Activated CD8-positive, alpha-beta T cell treated with anti-CD3 and anti-CD28 coated beads for 36 hours (primary cell): ENCODE measurements at places on chromosomes 16 and 17. TPM values are rescaled to one million over a fixed set of nuclear protein-coding genes. Genes with fewer than 3 reads are reported as not detected.

DNA sequence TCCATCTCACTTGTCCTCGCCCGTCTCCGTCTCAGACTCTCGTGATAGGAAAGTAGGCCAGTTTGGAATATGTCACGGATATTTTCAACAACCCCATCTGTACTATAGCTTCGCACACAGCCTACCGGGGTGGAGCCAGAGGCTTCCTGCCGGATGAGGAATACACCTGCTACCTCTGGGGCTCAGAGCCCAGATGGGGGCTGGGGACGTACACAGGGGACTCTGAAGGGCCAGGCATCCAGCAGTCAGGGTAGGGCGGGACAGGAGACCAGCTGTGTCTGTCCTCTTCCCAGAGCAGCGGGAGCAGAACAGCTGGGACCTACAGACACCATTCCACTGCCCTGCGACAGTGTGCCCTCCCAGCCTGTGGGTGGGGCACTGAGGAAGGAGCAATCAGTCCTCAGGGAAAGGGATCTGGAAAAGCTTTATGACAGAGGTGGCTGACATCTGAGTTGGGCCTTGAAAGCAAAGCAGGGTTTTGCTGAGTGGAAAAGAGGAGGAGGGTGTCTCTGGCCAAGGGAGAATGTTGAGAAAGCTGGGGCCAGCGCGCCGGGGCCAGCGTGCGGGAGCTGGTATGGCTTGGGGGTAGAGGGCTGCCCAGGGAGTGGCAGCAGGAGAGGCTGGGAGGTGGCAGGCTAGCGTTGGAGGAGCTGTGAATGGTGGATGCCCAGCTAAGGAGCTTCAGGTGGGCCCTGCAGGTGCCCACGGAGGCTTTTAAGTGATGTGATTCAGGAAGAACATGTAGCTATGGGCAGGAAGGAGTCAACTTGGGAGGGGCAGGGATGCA, 11.5 kb upstream of the SRCIN1 start:
- H3K4me1 ChIP-seq = no peaks in the 10 kb centered on the region
- no peak overlapping the region for H3K27ac ChIP-seq
- DNase-seq = no peak
- no peak overlapping the region for H3K4me3 ChIP-seq

Gene KRT33A
- total RNA-seq = not detected

GRCh38 chr17:32976605-32977004, 15.0 kb upstream of the SPACA3 start:
- no peak for DNase-seq
- H3K27me3 ChIP-seq = peaks cover 8% of the 10 kb centered on the region
- no peak overlapping the region for H3K4me3 ChIP-seq
- no peak overlapping the region for H3K27ac ChIP-seq
- H3K36me3 ChIP-seq = no peaks in the 10 kb centered on the region
- no peaks in the 10 kb centered on the region for H3K4me1 ChIP-seq

DNA sequence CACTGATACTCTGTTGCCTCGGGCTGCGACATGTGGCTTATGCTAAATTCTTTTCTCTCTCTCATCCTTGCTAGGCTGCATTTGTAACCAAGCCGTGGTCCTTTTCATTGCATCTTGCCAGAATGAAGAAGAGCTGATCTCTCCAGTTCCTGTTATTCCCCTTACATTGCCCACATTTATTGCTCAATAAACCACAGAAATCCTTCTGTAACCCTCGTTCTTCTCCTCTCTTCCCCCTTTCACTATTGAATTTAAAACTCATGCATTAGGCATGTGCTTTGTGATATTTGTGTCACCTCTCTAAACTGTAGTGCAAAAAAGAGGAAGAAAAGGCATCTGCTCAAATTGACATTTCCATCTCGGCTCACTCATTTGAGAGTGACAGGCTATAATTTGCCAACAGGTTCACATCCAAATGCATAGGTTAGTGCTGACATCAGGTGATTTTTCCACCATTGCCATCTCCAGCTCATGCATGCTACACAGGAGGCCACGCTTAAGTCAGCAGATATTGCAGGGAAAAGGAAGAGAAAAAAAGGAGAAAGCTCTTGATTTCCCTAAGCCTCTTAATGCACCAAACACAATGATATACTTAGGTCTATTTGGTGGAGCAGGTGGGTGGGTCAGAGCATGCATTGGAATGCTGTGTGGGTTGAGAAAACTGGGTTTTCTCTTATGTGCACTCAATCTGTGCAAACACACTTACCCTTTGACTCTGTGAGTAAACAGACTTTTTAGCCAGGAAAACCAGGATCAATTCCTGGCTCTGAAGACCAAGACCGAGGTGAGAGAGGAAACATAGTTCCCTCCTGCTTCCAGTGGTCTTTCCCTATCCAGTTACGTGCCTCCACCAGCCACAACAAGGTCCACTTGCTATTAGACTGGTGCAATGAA, 642.7 kb downstream of the HS3ST4 start:
- DNase-seq = no peak
- H3K4me3 ChIP-seq = no peak overlapping the region
- H3K27me3 ChIP-seq = peaks cover 2% of the 10 kb centered on the region
- H3K36me3 ChIP-seq = no peaks in the 10 kb centered on the region

GRCh38 chr16:59013930-59014329, 279.8 kb upstream of the GOT2 start:
- H3K27ac ChIP-seq = no peak overlapping the region
- H3K4me1 ChIP-seq = no peaks in the 10 kb centered on the region
- H3K27me3 ChIP-seq = no peaks in the 10 kb centered on the region
- H3K4me3 ChIP-seq = no peak overlapping the region

DNA sequence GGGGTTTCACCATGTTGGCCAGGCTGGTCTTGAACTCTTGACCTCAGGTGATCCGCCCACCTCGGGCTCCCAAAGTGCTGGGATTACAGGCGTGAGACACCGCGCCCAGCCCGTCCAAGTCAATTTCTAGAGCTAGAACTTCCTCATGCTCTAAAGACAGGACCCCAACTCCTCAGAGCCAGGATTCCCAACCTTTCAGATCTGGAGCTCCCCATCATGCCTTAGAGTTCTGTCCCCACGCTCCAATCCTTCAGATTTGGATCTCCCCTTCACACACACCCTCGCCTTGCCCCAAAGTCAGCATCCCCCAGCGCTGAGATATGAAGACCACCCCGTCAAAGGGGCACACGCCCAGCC, 448 bp downstream of the KCTD19 start:
- peak overlapping the region; percentile 91 for H3K4me3 ChIP-seq
- no peak for DNase-seq
- H3K27ac ChIP-seq = peak overlapping the region; percentile 88
- no peaks in the 10 kb centered on the region for H3K36me3 ChIP-seq
- peaks cover 26% of the 10 kb centered on the region for H3K27me3 ChIP-seq

- peaks cover 21% of the 10 kb centered on the region for H3K27me3 ChIP-seq
- no peaks in the 10 kb centered on the region for H3K36me3 ChIP-seq
- no peak overlapping the region for H3K4me3 ChIP-seq
Measured at GRCh38 chr16:1877089-1877488, 5.1 kb upstream of the MEIOB start.

Gene CES1
- not detected for total RNA-seq

DNA sequence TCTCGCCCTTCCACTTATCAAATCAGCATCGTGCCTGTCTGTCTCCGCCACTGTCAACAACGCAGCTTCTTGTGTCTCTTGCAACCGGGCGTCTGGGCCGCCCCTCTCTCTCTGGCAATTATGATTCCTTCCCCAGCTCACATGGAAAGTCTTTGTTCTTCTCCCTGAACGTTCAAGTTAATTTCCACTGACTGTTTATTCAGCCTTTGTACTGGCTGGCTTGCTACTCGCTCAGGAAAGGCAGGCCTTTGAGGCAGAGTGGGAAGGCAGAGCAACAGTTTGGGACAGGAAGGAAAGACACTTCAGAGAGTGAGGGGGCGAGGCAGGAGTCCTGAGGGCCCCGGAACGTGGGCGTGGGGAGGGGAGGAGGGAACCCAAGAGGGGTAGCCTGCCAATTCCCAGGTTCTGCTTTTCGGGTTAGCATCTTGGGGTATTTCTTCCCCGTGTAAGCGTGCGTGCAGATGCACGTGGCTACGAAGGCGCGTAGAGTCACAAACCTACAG, 50.8 kb downstream of the AKAP1 start:
- H3K27ac ChIP-seq = no peak overlapping the region
- H3K27me3 ChIP-seq = no peaks in the 10 kb centered on the region
- DNase-seq = peak; percentile 11
- no peak overlapping the region for H3K4me3 ChIP-seq
- H3K36me3 ChIP-seq = no peaks in the 10 kb centered on the region

DNA sequence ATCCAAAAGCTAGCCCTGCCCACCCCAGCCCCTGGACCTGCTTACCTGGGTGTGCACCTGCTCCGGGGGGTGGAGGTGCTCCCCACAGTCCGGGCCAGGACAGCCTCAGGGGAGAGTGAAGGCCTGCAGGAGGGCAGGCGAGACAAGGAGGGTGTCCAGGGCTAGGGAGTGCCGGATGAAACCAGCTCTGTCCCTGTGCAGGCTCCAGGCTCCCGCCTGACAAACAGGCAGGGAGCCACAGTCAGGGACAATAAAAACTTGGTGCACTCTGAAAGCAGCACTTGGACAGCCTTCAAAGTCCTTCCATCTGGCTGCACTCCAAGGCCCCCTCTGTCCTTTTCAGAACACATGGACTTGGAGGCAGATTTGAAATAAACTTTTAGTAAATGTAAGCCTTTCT, 3.9 kb downstream of the PAQR4 start:
- H3K27ac ChIP-seq = no peak overlapping the region
- H3K36me3 ChIP-seq = peaks cover 48% of the 10 kb centered on the region
- peaks cover 14% of the 10 kb centered on the region for H3K4me1 ChIP-seq

Gene MYH1
- not detected for total RNA-seq

GRCh38 chr16:81796035-81796434, 16.9 kb downstream of the PLCG2 start:
- peaks cover 32% of the 10 kb centered on the region for H3K4me1 ChIP-seq
- H3K27me3 ChIP-seq = no peaks in the 10 kb centered on the region
- no peak overlapping the region for H3K27ac ChIP-seq
- no peak for DNase-seq

GRCh38 chr17:45345554-45346215, 28.9 kb upstream of the MAP3K14 start:
- no peak for DNase-seq
- H3K4me1 ChIP-seq = peaks cover 9% of the 10 kb centered on the region
- no peaks in the 10 kb centered on the region for H3K36me3 ChIP-seq
- H3K27ac ChIP-seq = no peak overlapping the region

Gene FMNL1
- 285 TPM for total RNA-seq

Gene MYO19
- total RNA-seq = 106 TPM

Gene PRSS21
- total RNA-seq = 11.3 TPM

Gene NAGLU
- total RNA-seq = 11.4 TPM

Gene CCL11
- not detected for total RNA-seq

- H3K4me3 ChIP-seq = no peak overlapping the region
- H3K27me3 ChIP-seq = peaks cover 30% of the 10 kb centered on the region
- no peaks in the 10 kb centered on the region for H3K36me3 ChIP-seq
- peaks cover 3% of the 10 kb centered on the region for H3K4me1 ChIP-seq
- no peak overlapping the region for H3K27ac ChIP-seq
Measured at GRCh38 chr17:34485999-34486398, 93.4 kb upstream of the TMEM132E start.
